ENCODE measurements at places on chromosomes 5 and 9.

DNA sequence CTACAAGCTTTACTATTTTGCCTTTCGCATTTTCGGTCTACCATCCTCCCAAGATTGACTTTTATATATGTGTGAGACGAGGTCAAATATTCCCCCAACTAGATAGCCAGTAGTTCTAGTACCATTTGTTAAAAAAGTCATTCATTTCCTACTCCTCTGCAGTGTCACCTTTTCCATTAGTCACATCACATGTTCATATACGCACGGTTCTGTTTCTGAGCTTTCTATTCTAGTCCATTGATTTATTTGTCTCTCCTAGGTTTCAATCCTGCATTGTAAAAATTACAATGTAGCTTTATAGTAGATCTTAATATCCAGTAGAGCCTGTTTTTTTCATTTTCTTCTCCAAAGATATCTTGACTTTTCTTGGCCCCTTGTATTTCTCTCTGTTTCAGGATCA lies 528.7 kb upstream of the TRPC7 start:
- DNase-seq = no peak

DNA sequence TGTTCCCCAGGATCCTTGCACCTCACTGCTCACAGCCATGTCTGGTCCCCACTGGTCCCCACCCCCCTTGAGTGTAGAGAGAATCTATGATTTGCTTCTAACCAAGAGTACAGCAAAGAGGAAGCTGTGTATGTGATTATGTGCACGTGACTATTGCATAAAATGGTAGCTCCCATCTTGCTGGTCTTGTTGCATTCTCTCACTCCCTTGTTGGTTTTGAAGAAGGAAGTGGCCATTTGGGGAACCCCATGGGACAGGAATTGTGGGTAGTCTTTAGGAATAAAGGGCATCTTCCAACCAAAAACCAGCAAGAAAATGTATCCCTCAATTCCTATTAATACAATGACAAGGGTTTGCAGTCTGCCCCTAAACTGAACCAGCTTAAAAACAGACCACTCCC lies 5.2 kb upstream of the FCN2 start:
- DNase-seq = no peak

GRCh38 chr9:22446589-22446949 lies at the start of gene DMRTA1:
Gene DMRTA1, plus strand, starts transcription at chr9:22446824. Its CDS starts 242 bp downstream, at chr9:22447066.
- no peak for DNase-seq

- DNase-seq = no peak
These were observed 27.4 kb downstream of the IRX2 start for GRCh38 chr5:2724031-2724581.
